ENCODE measurements at places on chromosomes 7 and 10.

GRCh38 chr7:157830331-157830730 is 493.5 kb downstream of the DNAJB6 start:
- no peak for DNase-seq

DNA sequence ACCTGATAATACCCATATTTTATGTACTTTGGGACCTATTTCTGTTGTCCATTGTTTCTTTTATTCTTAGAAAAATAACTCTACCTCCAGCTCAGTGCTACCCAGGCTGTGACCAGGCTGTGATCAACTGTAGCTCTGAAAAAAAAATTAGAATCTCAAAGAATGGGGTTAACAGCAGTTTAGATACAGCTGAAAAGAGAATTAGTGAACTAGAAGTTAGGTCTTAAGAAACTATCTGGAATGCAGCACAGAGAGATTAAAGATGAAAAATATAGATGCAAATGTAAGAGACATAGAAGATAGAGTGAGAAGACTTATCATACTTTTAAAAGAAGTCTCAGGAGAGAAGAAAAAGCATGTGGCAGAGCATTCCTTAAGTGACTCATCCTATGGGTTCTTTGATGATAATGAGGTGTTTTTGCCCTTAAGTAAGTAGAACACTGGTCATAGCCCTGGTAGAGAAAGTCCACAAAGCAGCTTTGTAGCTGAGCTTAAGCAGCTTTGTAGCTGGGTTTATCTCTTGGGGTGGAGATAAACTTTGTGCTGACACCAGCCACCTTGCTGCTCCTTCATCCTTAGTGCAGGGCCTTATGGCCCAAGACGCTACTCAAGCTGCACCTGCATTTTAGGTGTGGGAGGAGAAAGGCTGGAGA is 27.3 kb upstream of the SFRP5 start:
- no peak for DNase-seq

- no peak for DNase-seq
Observed at GRCh38 chr10:89256340-89256739, 4.8 kb upstream of the LIPA start.

DNA sequence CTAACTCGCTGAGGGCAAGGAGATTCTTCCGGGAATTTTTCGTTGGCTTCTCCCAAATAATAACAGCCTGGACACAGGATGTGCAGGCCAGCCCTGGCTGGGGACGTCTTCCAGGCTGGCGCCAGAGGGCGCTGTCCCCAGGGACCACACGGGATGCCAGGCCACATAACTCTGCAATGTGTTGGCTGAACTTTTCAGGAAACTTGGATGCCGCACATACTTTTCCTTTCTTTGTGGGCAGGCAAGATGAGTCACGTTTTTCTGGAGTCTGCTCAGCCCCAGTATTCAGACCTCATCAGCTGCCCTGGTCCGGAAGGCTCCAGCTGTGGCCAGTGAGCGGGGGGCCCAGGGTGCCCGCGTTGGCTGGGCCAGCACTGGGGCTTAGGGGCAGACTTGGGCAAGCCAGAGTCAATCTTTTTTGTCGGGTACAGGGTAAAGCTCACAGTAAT is 122.7 kb downstream of the PRKAG2 start:
- DNase-seq = peak; percentile 67

GRCh38 chr7:139994356-139994755 is 68.4 kb downstream of the PARP12 start:
- DNase-seq = no peak

DNA sequence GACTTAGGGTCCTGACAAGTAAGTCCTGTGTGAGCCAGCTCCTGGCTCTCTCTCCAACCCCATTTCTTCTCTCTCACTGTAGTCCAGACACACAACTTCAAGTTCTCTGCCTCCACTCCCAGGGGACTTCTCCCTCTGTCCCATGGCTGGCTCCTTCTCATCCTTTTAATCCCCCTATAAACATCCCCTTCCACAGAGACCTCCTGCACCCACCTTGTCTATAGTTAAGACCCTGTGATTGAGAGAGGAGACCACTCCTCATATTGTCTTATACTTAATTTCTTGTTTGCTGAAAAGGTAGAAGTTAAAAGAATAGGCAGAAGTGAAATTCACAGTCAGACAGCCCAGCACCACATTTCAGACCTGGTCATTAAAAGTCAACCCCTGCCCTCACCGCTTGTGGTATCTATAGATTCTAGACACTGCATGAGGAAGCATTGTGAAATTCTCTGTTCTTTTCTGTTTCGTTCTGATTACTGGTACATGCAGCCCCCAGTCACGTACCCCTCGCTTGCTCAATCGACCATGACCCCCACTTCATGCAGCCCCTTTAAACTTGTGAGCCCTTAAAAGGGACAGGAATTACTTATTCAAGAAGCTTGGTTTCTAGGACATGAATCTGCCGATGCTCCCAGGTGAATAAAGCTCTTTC is 125.6 kb upstream of the FRMD4A start:
- no peak for DNase-seq

Data from SK-N-DZ (cell line).